CD8-positive, alpha-beta T cell (primary cell): ENCODE measurements at places on chromosomes 4 and X.

GRCh38 chrX:123807835-123808416 lies 51.9 kb upstream of the XIAP start:
- DNase-seq: no peak

GRCh38 chrX:51851507-51852085 lies 41.8 kb upstream of the MAGED1 start:
- no peak for DNase-seq

- no peak for DNase-seq
Measured at GRCh38 chrX:130799393-130799792, 103.6 kb downstream of the ENOX2 start.

DNA sequence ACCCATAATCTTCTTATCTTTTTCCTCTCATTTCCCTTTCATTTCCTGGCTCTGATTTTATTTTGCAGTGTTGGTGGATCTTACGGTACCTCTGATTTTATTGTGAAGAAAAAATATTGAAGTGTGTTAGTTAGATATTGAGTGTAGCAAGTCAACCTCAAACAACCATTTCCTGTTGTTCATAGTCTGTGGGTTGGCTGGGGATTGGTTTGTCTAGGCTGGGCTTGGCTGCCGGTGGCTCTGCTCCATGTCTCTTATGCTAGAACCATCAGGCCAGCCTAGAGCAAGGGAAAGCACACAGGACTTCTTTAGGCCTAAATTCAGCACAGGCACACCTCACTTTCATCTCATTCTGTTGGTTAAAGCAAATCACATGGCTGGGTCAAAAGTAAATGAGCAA lies 383.1 kb upstream of the LCORL start:
- no peak for DNase-seq

DNA sequence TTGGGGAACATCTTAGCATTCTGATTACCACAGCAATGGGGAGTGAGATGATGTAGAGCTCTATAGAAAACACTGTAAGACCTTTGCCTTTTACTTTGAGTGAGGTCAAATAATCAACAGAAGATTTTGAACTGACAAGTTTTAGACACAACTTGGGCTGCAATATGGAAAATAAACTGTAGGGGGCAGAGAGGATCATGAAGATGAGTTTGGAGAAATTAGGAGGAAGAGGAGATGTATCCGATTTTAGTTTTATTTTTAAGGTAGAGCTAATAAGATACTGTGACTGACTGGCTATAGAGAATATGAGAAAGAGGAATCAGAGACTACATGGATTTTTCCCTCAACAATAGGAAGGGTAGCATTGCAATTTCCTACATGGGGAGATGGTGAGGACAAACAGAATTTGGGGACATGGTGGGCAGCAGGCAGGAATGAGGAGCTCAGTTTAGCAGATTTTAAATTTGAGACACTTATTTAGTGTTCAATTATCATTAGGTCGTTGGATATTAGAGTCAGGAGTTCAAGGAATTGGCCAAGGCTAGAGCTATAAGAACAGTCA lies 563.1 kb downstream of the INPP4B start:
- no peak for DNase-seq

DNA sequence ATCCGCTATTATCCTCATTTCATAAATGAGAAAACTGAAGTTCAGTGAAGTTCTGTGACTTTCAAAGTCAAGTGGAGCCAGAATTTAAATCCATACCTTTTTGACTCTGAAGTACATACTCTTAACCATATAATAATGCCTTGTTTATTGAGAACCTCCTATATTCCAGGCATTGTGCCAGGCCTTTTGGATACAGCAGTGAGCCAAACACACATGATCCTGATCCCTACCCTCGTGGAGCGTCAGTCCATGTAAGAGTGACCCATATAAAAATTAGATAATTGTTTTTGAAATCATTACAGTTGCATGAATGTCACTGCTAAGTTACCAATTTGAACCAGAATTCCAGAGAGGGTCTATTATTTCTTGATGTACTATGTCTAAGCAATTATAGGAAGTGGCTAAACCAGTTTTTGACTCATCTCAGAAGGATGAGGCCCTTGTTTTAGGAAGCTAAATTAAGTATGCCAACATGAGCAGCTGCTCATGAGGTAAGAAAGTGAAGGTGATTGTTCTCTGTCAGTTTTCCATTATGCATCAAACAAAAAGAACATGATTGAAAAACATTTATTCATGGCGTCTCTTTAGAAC lies 289.5 kb downstream of the GLUD2 start:
- DNase-seq: no peak

DNA sequence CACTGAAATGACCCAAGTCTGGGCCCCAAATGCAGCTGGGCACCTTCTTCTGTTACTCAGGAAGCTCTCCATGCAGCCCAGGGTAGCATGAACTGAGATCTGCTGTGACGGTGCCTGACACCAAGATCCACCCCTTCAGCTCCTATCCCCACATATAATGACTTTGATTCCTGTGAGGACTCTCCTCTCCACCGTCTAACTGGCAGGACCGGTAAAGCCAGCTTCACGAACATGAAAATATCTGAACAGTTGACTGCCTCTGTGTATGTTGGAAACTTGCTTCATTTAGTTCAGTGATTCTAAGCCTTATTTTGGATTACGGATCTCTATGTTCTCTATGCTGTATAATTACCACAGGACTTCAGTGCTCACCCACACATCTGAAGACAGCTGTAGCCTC lies 115.5 kb upstream of the TMEM150C start:
- no peak for DNase-seq

DNA sequence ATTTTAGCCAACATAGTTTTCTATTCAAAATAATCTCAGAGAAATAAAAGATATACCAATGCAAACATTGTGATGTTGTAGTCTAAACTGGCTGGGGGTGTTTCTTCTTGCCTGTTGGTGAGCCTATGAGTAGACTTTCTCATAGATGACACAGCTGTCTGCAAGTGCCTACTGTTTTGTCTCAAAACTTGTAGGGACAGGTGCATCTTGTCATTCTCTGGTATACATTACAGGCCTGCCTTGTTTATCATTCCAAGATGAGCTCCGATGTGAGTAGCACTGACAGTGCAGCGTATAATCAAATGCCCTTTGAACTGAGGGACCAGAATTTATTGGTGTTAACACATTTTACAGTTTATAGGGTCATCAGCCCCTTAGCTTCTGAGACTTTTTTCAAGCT lies 353.8 kb downstream of the PRDM5 start:
- DNase-seq: no peak

DNA sequence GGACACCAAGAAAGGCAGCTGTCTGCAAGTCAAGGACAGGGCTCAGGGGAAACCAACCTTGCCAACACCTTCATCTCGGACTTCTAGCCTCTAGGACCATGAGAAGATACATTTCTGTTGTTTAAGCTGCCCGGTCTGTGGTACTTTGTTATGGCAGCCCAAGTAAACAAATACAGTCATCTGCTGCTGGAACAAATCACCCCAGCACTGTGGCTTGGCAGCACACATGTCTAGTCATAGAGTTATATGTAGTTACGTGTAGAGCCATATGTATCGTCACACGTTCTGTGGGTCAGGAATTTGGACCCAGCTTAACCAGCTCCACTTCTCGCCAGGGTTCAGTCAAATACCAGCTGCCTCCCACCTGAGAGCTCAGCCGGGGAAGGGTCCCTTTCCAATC lies 2.5 kb downstream of the HTT-AS start:
- DNase-seq: no peak

GRCh38 chr4:534576-535151 lies 35.7 kb downstream of the PIGG start:
- DNase-seq: no peak

- no peak for DNase-seq
Measured at GRCh38 chr4:185151296-185151695, 8.2 kb downstream of the SLC25A4 start.

- DNase-seq: no peak
Measured at GRCh38 chr4:73139245-73139644, 69.7 kb upstream of the COX18 start.

DNA sequence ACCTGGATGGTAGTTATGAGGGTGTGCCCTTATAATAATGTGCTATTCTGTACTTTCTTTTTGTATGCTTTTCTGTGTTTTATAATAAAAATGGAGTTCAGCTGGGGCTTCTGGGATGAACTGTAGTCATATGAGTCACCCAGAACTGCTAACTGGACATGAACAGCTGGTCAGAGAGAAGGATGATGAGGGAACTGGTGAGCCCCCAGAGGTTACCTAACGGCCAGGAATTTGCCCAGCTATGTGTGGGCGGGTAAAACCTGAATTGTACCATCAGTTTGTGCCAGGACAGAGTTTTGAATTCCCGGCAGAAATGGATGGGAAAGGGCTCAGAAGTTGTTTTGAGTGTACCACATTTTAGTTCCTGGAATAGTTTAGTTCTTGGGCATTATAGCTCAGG lies 138.0 kb upstream of the USP9X start:
- DNase-seq: no peak

DNA sequence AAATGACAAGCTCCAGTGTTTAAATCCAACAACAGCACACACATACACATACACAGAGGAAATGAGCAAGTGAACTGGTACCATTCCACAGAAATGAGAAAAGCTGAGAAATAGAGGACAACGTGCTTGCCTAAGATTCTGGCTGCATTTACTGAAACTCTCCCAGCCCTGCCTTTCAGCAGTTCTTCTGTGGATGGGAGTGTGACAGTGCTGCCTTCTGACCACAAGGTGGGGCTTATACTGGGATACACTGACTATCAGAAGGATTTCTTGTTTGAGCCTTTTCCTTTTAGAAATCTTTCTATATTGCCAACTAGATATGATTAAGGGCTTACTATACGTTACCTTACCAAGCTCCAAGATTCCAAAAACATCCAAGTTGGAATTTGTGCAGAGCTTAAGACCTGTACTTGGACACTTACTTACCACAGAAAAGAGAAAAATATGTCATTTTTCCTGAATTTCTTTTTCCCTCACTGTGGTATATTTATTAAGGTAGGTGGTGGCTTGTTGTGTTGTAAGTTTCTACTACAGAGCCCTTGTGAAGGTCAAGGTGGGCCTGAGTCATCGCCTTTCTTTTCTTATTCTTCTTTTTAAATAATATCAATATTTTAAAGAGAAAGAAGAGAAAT lies 10.7 kb upstream of the CXCL8 start:
- DNase-seq: no peak

- peak; percentile 52 for DNase-seq
Measured at GRCh38 chr4:154332681-154333421, 158.7 kb downstream of the DCHS2 start.

GRCh38 chr4:91471280-91471679 lies 832.5 kb upstream of the GRID2 start:
- DNase-seq: no peak

- DNase-seq: no peak
Measured at GRCh38 chr4:968221-968620, 5.1 kb downstream of the DGKQ start.

DNA sequence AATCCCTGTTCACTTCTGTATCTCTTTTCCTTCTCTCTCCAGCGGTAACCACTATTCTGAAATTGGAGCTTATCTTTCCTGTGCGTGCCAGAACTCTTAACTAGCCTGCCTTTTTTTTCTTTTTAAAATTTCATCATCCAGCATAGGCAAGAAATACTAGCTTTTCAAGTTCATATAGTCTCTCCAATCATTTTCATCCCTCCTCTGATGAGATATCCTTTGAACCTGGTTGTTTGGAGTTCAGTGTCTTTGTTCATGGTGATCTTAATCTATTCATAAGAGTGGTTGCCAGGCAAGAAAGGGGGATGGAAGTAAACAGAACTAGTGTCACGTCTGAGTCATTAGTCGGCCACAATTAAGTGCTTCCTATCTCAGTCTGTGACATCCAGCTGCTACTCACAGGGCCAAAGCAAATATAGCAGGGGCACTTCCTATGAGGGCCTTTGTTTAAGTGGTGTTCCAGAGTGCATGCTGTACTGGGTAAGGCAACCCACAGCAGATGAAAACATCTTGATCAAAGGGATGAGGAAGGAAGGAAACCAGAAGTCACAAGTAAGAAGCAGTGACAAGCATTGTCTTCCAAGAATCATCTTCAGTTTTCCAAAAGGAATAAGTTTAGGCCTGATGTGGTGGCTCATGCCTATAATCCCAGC lies 56.4 kb upstream of the XIAP start:
- no peak for DNase-seq
